Left renal pelvis (tissue), 4 donors: ENCODE measurements at places on chromosomes 2 and 18.

DNA sequence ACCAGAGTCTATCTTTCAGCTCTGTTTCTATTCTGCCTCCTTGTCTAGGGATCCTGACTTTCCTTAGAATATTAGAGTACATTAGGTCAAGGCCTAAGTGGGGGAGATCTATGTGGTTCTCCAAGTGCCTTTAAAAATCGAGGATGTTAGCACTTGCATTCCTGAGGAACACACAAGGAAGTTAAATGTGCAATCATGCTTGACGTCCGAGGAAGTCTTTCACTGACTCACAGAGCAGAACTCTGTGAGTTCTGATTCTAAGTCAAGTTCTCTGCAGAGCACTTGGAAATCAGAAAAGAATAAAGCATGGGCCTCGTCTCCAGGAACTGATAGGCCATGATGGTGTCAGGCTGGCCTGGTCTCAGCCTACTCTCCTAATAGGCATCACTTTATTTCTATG, 17.2 kb downstream of the FHOD3 start:
- no peak for DNase-seq

- DNase-seq: no peak
These were observed 52.9 kb upstream of the NABP1 start for GRCh38 chr2:191625016-191625415.

- no peak for DNase-seq
These were observed 27.8 kb upstream of the COPS8 start for GRCh38 chr2:237057893-237058300.

DNA sequence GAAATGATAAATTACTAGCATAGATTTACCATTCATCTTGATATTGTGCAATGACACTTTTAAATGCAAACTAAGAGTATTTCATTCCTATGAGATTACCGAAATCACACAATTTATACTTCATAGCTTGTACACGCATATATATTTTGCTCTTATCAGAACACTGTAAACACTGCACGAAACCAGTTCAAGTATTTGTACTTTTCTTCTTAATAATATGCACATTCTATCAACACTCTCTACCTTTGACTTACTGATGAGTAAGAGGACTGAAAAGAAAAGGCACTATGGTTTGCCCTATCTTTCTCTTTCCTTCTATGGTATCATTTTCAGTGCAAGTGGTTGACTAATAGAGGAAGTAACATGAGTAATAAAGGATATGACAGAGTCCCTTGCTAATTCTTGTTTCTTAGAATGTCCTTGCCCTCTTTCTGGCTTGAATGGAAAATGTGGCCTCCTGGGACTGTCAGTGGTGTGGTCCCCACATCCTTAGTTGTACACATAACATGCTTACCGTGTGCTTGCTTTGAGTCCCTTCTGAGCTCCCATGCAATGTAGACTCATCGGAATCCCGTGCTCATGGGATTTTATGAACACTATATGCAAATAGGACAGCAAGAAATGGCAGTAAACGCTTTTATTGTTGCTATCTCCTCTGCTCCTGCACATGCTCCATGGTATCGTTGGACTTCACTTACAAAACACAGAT, 363.5 kb upstream of the TNP1 start:
- DNase-seq: no peak

GRCh38 chr2:62216616-62217015, 20.7 kb downstream of the B3GNT2 start:
- no peak for DNase-seq

DNA sequence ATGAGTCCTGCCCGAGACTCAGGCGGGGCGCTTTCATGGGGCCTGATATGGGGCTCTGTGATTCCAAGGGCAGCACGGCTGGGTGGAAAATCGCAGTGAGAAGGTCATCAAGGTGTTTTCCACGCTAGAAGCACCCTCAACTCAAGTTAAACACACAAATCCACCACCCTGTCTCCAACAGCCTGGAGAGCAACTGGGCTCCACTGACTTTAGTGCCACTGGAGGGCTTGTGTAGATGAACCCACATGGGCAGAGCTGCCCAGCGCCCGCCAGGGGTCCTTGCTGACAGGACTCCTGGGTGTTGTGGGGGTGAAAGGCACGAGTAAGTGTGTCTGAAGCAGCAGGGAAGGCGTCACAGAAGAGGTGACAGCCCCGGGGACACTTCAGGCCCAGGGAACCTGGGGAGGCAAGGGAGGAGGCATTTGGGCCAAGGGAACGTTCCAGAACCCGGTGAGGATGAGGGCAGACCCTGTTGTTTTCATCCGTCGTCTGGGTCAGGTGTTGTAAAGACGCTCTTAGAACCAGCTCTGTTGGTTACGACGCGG, 51.8 kb upstream of the CTDP1 start:
- DNase-seq: no peak

DNA sequence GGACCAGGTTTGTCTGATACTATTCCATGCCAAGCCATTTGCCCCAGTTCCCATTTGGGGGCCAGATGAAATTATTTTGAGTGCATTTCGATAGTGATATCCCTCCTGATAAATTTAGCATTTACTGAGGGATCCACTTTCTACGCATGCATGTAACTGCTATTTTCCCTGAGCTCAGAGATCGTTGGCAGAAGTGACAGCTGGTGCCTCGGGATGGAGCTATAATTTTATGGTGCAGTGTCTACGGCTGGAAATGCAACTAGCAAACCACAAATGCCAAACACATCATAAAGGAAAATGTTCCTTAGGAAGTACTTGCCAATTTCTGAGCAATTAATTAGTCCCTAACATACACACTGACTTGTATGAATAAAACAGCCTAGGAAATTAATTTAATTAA, 254.8 kb downstream of the SLC8A1 start:
- DNase-seq: no peak

DNA sequence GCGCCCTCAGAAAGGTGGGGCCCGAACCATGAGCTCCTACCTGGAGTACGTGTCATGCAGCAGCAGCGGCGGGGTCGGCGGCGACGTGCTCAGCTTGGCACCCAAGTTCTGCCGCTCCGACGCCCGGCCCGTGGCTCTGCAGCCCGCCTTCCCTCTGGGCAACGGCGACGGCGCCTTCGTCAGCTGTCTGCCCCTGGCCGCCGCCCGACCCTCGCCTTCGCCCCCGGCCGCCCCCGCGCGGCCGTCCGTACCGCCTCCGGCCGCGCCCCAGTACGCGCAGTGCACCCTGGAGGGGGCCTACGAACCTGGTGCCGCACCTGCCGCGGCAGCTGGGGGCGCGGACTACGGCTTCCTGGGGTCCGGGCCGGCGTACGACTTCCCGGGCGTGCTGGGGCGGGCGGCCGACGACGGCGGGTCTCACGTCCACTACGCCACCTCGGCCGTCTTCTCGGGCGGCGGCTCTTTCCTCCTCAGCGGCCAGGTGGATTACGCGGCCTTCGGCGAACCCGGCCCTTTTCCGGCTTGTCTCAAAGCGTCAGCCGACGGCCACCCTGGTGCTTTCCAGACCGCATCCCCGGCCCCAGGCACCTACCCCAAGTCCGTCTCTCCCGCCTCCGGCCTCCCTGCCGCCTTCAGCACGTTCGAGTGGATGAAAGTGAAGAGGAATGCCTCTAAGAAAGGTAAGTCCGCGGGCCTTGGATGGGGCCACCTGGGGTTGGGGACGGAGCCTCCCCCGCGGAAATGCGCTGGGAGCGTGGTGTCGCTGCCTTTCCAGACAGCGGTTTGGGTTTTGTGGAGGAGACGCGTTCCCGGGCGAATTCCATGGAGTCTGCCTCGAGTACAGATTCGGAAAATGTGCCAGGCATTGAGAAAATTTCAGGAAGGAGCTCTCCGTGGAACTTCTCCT, 559 bp downstream of the HOXD1 start:
- DNase-seq: no peak

GRCh38 chr18:9661564-9661963, 46.5 kb upstream of the RAB31 start:
- no peak for DNase-seq

- no peak for DNase-seq
These were observed 118.9 kb downstream of the ACAA2 start for GRCh38 chr18:49694402-49694801.

DNA sequence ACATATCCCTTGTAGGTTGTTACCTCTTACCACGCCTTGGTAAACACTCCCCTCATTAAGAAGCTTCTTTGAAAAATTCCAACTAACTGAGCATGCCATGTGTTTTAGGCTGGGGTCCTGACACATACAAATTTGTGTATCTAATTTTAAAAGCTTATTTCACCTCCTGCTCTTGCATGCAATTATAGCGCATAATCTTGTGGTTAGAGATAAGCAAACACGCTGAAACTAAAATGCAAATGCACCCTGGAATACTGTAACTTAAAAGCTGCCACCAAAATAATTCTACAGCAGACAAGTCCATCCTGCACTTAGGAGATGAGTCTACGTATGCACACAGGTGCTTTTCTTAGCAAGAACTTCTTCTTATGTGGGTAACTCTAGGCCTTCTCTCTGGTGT, 990.2 kb downstream of the TSN start:
- no peak for DNase-seq

- peak; percentile 92 for DNase-seq
These were observed at the start of gene TMEM17 for GRCh38 chr2:62505750-62506420. TMEM17 (minus strand) TSS chr2:62506195; CDS start chr2:62506129, 66 bp downstream.

DNA sequence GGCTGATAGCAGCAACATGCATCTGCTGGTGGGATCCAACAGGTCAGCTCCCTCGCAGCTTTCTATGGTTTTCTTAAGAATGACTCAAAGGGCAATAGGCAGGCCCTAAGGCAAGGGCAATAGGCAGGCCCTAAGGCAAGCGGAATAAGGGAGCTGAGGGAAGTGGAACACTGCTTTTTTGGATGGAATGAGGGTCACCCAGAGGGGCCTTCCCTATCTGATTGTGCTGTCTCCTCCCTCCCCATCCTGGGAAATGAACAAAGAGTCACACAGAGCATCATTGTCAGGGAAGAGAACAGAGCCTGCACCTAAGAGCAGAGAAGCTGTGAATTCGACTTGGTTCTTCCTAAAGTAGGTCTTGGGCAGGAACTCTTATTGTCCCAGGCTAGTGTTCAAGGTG, 43.3 kb upstream of the PTPRM start:
- DNase-seq: no peak

DNA sequence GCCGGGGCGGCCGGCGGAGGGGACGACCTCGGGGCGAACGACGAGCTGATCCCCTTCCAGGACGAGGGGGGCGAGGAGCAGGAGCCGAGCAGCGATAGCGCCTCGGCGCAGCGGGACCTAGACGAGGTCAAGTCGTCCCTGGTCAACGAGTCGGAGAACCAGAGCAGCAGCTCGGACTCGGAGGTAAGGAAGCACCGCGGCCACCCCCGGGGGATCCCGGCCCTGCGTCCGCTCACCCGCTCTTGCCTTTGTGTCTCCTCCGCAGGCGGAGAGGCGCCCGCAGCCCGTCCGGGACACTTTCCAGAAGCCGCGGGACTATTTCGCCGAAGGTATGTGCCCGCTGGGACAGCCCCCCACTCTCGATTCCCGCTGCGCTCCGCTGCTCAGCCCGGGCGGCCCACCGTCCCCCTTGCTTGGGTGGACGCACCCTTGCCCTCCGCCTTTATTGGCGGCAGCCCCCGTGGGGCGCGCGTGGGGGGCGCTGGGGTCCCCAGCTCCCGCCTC, 611 bp downstream of the TCF7L1 start:
- DNase-seq: no peak

DNA sequence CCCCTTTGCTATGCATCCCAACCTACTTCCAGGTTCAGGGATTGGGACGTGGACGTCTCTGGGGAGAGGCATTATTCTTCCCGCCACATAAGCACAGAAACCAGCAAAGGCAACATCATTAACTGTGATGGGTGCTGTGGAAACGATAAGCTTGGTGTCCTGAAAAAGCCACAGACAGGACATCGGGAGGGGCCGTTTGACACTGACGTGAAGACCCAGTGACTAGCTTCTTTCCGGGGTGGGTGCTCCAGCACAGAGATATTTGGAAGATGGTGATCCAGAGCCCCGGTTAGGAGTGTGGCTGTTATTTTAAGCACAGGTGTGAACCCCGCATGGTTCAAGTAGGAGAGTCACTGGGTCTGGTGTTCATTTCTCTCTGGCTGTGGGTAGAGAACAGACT, 163.8 kb upstream of the HDAC4 start:
- no peak for DNase-seq

- no peak for DNase-seq
These were observed 88.5 kb upstream of the COL5A2 start for GRCh38 chr2:189267925-189268579.

- DNase-seq: no peak
These were observed 208.1 kb upstream of the HAAO start for GRCh38 chr2:43000242-43001054.

DNA sequence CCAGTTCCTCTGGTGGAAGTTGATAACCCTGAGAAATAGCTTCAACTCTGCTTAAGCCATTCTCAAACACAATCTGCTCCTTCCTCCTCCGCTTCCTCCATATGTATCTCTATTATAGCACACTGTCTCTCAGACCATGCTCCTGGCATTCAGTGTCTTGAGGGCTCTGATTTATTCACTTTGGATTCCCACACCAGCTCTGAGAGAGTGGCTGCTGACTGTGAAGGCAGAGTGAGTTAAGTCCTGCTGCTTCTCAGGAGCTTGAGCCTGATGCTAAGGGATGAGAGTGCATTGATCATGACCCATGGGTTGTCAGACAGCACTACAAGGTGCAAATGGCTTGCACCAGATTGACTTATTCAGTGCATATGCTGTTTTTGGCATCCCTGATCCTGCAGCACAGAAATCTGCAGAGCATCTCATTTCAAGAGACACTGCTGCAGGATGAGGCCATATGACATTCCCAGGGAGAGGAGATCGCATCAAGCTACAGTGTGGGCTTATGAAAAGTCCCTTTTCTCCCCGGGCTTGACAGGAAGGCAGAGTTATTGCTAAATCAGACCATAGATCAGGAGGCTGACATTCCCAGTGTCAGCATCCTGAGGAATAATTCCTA, 500.5 kb upstream of the RAB6C start:
- DNase-seq: no peak
